ENCODE measurements at places on chromosomes 12 and 14. TPM values are rescaled to one million over a fixed set of nuclear protein-coding genes. Genes with fewer than 3 reads are reported as not detected.

Gene ASCL1
- not detected for total RNA-seq

Gene PPP1R36
- 0.25 TPM for total RNA-seq

Gene POTEM
- not detected for total RNA-seq

Gene P2RX7
- 2.8 TPM for total RNA-seq

Gene RTL1
- under 0.01 TPM for total RNA-seq

Gene TMEM106C
- 175 TPM for total RNA-seq

Gene TAPBPL
- total RNA-seq, result 7.1 TPM

Measured in uterine smooth muscle cell (primary cell).